ENCODE measurements at places on chromosomes 7 and 10.

DNA sequence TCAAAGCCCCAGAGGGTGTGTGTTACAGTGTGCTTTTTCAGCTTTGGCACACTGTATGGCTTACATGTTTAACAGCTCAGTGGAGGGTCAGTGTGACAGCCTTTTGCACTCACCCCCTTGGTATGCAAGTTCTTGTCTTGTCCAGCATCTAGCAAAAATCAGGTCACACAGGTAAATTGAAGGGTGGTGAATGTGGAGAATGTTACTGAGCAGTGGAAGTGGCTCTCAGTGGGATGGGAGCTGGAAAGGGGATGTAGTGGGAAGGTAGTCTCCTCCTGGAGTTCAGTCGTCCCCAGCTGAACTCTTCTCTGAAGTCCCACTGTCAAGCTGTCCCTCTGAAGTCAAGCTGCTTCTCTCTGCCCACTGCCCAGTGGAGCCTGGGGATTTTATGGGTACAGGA lies 21.0 kb upstream of the C10orf90 start:
- DNase-seq: no peak

- DNase-seq: no peak
Observed at GRCh38 chr7:100481466-100481865, 2.3 kb upstream of the NYAP1 start.

- no peak for DNase-seq
Observed at GRCh38 chr7:2037808-2038522, 194.8 kb downstream of the MAD1L1 start.

DNA sequence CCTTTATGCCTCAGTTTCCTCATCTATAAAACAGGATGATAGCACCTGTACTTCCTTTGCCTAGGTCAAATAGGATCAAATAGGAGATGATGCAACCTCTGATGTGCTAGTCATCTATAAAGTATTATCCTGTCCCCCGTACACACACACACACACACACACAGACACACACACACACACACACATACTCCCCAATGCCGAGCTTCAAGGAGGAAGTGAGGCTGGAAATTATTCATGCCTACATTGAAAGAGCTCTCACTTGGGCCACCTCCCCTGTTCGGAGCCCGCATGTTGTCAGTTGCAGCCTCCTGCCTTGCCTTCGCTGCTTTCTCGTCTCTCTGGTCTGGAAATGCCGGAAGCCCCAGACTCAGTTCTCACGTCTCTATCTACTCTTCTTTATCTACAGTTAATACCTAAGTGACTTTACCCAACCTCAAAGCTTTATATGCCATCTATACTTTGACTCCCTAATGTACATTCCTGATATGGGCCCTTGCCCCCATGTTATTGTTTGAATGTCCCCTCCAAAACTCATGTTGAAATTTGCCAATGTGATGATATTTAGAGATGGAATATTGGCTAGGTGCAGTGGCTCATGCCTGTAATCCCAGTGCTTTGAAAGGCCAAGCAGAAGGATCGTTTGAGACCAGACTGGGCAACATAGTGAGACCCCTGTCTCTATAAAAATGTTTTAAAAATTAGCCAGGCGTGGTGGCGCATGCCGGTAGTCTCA lies 6.9 kb upstream of the UBE2H start:
- DNase-seq: no peak

GRCh38 chr10:61815496-61815895 lies 86.0 kb upstream of the ARID5B start:
- no peak for DNase-seq

DNA sequence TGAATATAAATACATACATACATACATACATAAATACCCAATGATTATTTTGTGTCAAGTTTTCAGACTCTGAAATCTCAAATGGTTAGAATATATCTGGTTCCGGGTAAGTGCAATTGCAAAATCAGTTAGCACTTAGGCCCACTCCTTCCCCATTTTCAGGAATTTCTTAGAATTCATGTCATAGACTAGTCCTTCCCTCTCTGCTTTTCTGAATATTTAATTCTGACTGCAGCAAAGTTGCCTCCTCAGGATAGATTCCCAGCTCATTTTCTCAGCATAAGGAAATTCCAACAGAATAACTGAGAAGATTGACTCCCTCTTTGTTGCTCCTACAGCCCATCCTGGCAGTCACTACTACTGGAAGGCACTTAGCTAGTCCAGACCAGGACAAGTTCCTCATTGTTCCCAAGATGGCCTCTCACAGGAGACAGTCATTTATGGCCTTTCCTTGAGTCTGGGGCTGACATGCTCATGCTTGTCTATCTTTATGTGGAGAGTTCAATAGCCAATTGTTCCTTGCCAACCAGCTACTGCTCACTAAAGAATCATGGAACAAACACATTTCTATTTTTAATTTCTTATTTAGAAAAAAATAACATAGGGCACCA lies 142.9 kb upstream of the ITGB1 start:
- no peak for DNase-seq

GRCh38 chr10:106836933-106837663 lies 327.4 kb downstream of the SORCS1 start:
- DNase-seq: no peak

GRCh38 chr10:86715156-86715795 lies 41.1 kb upstream of the BMPR1A start:
- no peak for DNase-seq

GRCh38 chr7:135168489-135169140 lies 1.9 kb downstream of the CYREN start:
- no peak for DNase-seq

DNA sequence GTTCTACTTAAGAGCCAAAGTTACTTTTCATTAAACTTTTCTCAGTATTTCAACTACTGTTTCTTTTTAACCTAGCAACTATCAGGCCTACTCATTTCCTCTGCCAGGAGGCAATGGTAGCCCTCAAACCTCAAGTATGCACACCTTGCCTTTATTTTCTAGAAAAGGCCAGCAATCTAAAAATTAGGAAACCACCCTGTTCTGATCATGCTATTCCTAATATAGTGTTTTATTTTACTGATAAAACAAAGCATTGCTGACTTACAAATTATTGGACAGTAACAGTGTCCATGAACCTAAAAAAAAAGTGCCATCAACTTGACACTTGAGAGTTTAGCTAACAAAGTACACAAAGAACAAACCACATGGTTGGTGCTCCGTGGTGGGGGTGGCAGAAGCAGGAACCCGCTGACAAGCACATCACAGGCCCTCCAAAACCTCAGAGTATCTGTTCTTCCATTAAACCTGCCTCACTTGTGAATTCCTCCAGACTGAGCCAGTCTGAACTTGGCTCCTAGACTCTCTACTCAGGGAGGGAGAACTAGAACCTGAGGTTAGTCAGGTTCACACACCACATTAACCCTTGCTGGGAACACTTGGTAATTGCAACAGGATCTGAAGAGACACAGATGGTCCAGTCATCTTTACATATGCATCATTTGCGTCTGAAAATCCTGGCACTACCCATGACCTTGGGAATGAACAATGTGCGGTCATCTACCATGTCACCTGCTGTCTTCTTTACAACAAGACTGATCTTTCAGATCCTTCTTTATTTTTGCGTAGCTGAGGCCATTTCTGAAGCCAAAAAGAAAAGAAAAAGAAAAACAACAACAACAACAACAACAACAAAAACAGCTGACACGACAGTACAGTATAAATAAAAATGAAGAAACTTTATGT lies 31.9 kb downstream of the PIP4K2A start:
- DNase-seq: no peak

- no peak for DNase-seq
Observed at GRCh38 chr10:103905441-103905840, 12.5 kb downstream of the STN1 start.

DNA sequence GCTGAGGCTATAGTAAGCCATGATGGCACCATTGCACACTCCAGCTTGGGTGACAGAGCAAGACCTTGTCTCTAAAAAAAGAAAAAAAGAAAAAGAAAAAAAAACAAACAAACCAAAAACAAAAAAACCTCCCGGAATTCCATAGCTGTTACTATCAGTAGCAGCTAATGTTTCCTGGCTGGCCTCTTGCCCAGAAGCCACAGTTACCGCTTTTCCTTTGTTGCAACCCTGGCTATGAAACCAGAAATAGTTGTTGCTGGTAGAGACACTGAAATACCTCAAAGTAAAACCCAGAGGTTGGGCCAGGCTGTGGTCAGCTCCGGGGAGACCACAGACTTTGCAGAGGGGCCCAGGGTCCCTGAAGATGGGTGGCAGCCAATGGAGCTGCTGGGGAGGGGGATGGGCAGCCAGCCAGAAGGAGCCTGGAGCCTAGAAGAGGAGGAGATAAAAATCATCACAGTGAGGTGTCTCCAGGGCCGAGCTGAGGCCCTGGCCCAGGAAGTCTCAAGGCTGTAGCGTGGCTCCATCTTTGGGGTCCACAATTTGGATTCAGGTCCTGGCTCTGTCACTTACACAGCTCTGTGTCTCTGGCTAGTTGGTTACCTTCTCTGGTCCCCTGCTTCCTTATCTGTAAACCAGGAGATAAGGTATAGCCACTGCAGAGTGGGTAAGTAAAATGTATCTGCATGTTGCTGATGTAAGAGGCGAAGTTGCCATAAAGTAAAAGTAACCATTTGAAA lies 3.4 kb upstream of the CHST12 start:
- no peak for DNase-seq

DNA sequence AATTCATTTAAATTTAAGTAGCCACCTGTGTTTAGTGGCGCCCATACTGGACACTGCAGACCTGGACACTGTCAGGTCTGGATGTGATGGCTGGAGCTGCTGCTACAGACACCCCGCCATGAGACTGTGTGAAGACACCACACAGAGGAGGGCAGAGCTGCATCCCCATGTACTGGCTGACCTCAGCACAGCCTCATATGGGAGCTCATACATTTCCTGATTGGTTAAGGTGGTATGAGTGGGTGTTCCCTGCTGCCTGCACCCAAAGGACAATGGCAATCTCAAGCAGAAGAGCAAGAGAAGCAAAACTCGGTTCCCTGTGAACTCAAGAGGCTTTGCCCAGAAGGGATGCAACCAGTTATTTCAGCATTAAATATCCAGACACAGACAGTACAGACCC lies 60.0 kb downstream of the DLG5 start:
- no peak for DNase-seq

GRCh38 chr7:1536743-1537534 lies 6.4 kb downstream of the MAFK start:
- DNase-seq: no peak

- DNase-seq: no peak
Observed at GRCh38 chr10:12656518-12657142, 307.3 kb downstream of the CAMK1D start.
